ENCODE measurements at places on chromosomes 4 and X.

DNA sequence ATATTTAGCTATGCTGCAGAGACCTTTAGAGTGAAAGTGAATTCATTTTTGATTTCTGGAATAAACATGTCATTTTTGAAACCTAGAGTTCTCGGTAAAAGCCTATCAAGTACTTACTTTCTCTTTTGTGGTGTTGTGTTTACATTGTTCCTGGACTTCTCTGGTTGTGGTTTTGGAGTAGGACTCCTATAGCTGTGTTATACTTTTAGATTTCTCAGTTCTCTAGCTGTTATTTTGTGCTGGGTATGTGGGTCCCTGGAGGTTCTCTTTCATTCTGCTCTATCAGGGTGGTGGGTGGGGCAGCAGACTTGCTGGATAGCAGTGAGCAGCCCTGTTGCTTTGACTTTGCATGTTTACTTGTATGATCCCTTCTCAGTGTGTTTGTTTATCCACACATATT, 25.6 kb upstream of the MSMO1 start:
- no peak for DNase-seq

GRCh38 chrX:101507986-101508385, 22.7 kb downstream of the ARMCX4 start:
- DNase-seq = no peak

DNA sequence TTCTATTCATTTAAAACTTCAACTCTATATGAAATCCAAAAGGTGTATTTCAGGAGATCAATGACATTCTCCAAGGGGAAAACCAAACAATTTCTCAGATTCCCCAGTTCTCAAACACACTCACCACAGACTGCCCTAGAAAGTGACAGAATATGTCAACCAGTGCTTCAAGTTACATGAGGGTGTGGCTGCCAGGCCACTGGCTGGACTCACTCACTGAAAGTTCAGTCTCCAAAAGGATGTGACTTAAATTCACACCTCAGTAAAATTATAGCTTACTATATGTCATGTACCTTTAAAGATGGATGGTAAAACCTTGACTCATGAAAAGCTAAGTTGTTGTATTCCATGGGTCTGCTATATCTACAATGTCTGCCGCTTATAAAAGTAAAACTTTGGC, 7.3 kb downstream of the INPP4B start:
- DNase-seq = no peak

DNA sequence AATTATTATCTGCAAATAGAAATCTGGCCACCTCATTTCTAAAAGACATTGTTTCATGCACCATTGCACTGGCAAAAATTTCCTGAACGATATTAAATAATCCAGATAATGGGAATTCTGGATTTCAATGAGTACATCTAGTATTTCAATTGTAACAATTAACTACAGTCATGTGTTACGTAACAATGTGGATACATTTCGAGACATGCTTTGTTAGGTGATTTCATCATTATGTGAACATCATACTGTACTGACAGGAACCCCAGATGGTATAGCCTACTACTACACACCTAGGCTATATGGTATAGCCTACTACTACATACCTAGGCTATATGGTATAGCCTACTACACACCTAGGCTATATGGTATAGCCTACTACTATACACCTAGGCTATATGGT, 14.8 kb downstream of the LAMTOR3 start:
- DNase-seq = no peak

GRCh38 chrX:74449322-74449936, 28.1 kb downstream of the SLC16A2 start:
- peak; percentile 4 for DNase-seq

- no peak for DNase-seq
Observed at GRCh38 chr4:113560579-113560978, 201.0 kb downstream of the CAMK2D start.

GRCh38 chr4:112361181-112361791, 64.1 kb downstream of the ALPK1 start:
- no peak for DNase-seq

GRCh38 chr4:152380185-152380584, 155.7 kb downstream of the FBXW7 start:
- no peak for DNase-seq

GRCh38 chr4:184281231-184282139, 63.8 kb upstream of the ENPP6 start:
- no peak for DNase-seq

GRCh38 chr4:137735561-137736104, 203.3 kb upstream of the PCDH18 start:
- DNase-seq = no peak

- DNase-seq = no peak
Observed at GRCh38 chr4:126560794-126561193, 1072.0 kb upstream of the INTU start.

GRCh38 chr4:1775731-1776500, 17.2 kb upstream of the FGFR3 start:
- no peak for DNase-seq

DNA sequence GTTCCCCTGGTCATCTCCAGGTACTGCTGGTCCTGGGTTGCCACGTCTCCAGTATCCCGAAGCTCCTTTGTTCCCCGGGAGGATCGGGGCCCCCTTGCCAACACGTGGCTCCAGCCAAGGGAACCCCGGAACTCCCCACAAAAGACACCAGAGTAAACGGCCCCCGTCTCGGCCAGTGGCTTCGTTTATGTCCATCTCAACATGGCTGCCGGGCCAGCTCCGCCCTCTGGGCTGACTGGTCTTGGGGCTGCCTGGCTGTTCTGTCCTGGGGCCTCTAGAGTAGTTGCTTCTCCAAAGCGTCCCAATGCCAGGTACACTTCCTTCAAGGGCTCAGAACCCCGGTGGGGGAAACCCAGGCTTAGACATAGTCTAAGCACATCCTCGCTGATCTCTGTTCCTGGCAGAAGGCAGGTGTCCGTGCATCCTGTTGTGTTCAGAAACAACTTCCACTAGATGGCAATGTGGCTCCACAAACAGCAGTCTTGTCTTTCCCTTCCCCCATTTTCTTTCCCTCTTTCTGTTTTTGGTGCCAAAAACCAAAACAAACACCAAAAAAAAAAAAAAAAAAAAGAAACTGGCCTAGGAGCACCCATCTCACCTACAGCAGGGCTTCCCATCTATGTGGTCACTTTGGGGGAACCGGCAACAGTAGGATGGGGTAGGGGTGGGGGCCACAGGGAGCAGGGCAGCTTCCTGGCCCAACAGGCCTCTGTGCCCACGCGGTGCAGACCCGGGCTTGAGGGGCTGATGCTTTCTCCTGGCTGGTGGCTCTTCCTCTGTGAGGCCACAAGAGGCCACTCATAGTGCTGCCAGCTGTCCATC, 35.3 kb downstream of the NBDY start:
- DNase-seq = peak; percentile 57

- DNase-seq = no peak
Observed at GRCh38 chr4:84497504-84498202, 1.4 kb downstream of the NKX6-1 start.

GRCh38 chr4:8699479-8700145, 107.0 kb downstream of the CPZ start:
- no peak for DNase-seq

DNA sequence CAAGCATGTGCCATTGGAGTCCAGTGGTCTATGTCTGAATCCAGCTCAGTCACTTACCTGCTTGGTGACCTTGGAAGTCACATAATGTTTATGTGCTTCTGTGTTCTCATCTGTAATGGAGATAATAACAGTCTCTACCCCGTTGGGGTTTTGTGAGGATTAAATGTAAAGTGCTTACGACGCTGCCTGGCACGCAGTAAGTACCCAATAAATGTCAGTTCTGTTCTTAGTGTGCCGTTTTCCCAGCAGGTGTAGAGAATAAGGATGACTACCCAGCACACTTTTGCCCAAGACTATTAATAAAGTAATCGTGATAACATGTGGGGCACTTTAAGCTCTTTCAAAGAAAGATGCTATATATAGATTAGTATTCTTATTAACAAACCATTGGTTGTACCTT, 56.7 kb downstream of the MTM1 start:
- no peak for DNase-seq

GRCh38 chr4:84968925-84969324, 2.4 kb upstream of the WDFY3 start:
- DNase-seq = no peak

GRCh38 chr4:182023469-182023868, 219.7 kb upstream of the TENM3 start:
- DNase-seq = no peak

- DNase-seq = no peak
Observed at GRCh38 chr4:87531621-87532020, 2.4 kb upstream of the SPARCL1 start.

DNA sequence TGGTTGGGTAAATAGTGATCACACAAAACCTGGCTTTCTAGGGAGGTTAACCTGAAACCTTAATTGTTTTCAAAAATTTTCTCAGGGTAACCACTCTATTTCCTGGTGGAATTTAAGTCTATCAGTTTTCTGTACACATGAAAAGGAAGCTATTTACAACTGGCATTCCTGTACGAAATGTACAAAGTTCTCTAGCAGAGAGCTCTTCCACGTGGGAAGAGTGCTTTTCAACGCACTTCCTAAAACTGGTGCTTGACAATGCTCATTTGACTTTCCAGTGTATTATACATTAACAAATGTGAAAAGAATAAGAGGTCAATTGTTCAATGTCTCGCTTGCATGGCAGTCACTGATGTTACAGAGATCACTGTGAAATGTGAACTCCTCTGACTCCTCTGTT, 2.8 kb upstream of the SOD3 start:
- DNase-seq = no peak

DNA sequence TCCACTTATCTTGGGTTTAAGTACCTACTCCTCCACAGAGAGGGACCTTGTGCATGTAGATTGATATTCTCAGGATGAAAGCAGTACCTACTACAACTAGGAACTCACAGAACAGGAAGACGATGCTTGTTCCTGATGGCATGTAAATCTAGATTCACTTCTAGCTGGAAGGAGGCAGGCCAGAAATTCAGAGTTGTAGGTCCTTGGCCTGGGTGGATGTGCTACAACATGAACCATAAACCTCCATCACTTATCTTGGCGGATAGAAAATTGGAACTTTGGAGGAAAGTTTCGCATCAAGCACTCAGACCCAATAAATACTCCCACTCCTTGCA, 9.3 kb upstream of the SMIM20 start:
- no peak for DNase-seq

DNA sequence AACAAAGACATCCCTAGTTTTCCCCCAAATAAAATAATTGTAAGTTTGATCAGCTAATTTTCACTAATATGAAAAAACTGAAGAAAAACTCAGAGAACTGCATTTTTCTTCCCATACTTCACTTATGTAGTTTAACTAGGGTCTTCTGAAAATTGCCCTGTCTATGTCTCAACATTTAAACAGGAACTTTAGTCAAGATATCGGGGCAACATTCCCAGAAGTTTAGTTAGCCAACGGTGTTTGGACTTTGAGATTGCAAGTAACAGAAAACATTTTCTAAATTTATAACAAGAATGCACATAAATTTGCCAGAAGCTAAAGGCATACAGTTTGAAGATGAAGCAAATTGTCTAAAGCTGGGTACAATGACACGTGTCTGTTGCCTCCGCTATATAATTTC, 201.1 kb downstream of the ARAP2 start:
- DNase-seq = no peak

- DNase-seq = no peak
Observed at GRCh38 chr4:181323061-181323460, 920.1 kb upstream of the TENM3 start.

DNA sequence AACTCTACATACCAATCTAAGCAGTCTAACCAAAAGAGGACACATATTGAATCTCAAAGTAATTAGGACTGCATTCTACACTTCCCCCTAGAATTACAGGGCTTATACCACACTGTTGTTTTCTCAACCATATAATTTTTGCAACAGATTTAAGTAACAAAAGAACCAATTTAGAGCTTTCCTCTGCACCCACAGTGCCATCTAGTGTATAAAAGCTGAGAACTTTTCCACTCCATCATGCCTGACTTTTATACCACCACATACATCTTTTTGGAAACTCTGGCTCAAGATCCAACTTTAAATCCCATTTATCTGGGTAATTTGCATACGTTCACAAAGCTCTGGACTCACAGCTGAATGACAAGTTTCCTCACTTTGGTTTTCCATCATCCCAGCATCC, 99.5 kb downstream of the EFHC2 start:
- no peak for DNase-seq

DNA sequence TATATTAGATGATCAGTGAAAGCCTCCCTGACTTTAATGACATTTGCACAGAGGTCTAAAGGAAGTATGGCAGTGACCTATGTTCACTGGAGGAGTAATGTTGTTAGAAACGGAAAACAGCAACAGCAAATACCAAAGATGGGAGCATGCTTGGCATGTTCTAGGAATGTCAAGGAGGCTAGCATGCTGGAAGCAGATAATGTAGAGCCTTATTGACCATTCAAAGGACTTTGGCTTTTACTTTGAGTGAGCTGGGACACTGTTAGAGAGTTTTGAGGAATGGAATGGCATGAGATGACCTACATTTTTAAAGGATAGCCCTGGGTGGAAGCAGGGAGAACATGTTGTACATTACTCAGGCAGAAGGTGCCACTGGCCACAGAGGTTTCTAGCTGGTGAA, 6.0 kb downstream of the RPA4 start:
- no peak for DNase-seq

DNA sequence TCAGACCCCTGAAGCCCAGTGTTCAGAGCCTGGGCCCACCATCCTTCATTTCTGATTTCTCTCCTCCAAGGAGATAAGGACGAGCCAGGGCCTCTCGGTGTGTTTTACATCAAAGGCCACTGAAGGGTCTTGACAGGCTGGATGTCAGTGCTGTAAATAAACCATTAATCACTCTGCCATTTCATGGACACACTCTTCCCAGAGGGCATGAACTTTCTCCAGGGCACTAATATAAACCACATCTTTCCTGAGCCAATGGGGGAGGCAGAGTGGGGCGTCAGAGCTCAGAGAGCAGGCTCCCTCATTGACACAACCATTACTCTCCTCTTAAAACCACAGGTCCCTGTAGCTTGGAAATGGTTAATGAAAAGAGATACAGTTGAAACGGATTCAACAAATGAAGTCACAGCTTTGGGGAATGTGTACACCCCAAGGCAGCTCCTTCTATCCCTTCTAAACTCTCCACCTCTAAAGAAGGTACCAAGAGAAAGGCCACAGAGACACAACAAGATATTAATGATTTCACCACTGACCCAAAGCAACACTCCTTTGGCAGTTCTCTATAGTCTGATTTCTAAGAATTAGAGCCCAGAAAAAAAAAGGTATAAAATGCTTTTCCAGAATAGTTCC, 200.6 kb downstream of the CHIC2 start:
- no peak for DNase-seq

DNA sequence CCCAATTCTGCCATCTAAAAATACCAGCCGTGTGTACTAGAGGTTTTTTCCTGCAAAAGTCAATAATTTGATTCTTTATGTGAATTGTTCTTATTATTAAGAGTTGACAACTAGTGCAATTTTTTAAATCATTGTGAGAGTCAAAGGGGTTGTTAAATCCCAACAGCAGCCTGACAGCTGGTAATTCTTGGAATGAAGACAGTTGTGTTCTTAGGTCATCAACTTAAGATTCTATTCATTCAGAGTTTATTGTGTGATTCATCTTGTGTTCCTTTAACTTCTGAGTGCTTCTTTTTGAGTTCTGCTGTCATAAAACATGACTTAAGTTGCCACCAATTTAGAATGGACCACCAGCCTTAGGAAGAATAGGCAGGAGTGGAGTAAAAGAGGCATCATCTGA, 329.0 kb downstream of the NAF1 start:
- DNase-seq = no peak

Measured in activated T-helper 9 cell treated with anti-CD3 and anti-CD28 coated beads, Interleukin-2, amount 50 U/mL, for 16 hours (primary cell).